Activated T-helper 17 cell treated with anti-CD3 and anti-CD28 coated beads, Interleukin-2, amount 50 U/mL, for 72 hours (primary cell): ENCODE measurements at places on chromosomes 5 and 9.

DNA sequence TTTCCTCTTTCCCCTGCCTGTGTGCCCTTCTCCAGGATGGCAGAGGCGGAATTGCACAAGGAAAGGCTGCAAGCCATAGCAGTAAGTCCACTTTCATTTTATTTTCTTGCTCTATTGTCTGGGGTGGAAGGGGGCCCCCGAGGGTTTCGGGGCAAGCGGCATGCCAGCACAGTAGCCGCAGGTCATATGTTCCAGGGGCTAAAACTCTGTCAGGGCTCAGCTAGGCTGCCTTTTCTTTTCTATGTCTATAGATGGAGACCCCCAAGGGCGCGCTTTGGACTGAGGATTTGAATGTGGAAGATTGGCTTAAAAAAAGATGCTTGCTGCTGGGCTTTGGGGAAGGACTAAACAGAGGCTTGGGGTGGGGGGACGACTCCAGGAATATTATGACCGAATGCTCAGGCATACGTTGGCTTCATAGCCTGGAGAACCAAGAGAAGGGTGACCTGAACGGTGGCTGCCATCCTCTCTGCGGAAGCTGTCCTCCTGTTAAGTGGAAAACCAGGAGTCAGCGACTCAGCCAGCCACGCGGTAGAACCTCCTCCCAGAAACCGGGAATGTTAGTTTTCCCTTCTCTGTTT lies 545 bp downstream of the PALM2AKAP2 start:
- peaks cover 33% of the 10 kb centered on the region for H3K27me3 ChIP-seq
- H3K4me1 ChIP-seq, result no peaks in the 10 kb centered on the region
- H3K27ac ChIP-seq, result no peak overlapping the region
- no peak overlapping the region for H3K4me3 ChIP-seq
- no peak for ATAC-seq

- no peaks in the 10 kb centered on the region for H3K4me1 ChIP-seq
- H3K36me3 ChIP-seq, result no peaks in the 10 kb centered on the region
- no peaks in the 10 kb centered on the region for H3K27me3 ChIP-seq
Observed at GRCh38 chr5:142208777-142209312, 100.3 kb downstream of the NDFIP1 start.

- H3K36me3 ChIP-seq, result peaks cover 25% of the 10 kb centered on the region
- H3K27ac ChIP-seq, result peak overlapping the region; percentile 100
- ATAC-seq, result no peak
- peaks cover 27% of the 10 kb centered on the region for H3K4me1 ChIP-seq
Observed at GRCh38 chr9:91192381-91193086, 169.2 kb downstream of the AUH start.

- peaks cover 7% of the 10 kb centered on the region for H3K27me3 ChIP-seq
- peak; percentile 66 for ATAC-seq
- H3K4me1 ChIP-seq, result no peaks in the 10 kb centered on the region
- no peak overlapping the region for H3K27ac ChIP-seq
- no peaks in the 10 kb centered on the region for H3K36me3 ChIP-seq
Observed at GRCh38 chr5:120457839-120458507, 6.1 kb upstream of the PRR16 start.

GRCh38 chr5:120545951-120546350 lies 81.9 kb downstream of the PRR16 start:
- H3K4me3 ChIP-seq, result no peak overlapping the region
- ATAC-seq, result no peak
- no peaks in the 10 kb centered on the region for H3K4me1 ChIP-seq
- no peaks in the 10 kb centered on the region for H3K27me3 ChIP-seq
- H3K27ac ChIP-seq, result no peak overlapping the region
